ENCODE measurements at places on chromosomes 4 and X. TPM values are rescaled to one million over a fixed set of nuclear protein-coding genes. Genes with fewer than 3 reads are reported as not detected.

Gene PLP2
- total RNA-seq, result 231 TPM

Gene ASB12
- total RNA-seq, result not detected

Gene NUDT10
- not detected for total RNA-seq

Gene SHROOM2
- 1.7 TPM for total RNA-seq

Gene ATOH1
- not detected for total RNA-seq

Gene DDIT4L
- 1.9 TPM for total RNA-seq

Gene CRMP1
- total RNA-seq, result not detected

- peaks cover 17% of the 10 kb centered on the region for H3K27me3 ChIP-seq
- no peak overlapping the region for H3K4me3 ChIP-seq
- H3K27ac ChIP-seq, result no peak overlapping the region
- no peaks in the 10 kb centered on the region for H3K36me3 ChIP-seq
Measured at GRCh38 chr4:6660430-6660829, 19.9 kb downstream of the MRFAP1 start.

- no peak overlapping the region for H3K27ac ChIP-seq
- H3K4me3 ChIP-seq, result no peak overlapping the region
- no peak for DNase-seq
- H3K36me3 ChIP-seq, result no peaks in the 10 kb centered on the region
Measured at GRCh38 chr4:10023806-10024205, 2.5 kb upstream of the SLC2A9 start.

GRCh38 chrX:11757719-11758399 lies at the start of gene MSL3:
Gene MSL3 (plus strand): TSS chrX:11758237. CDS start chrX:11758264, 27 bp downstream.
- H3K36me3 ChIP-seq, result no peaks in the 10 kb centered on the region
- peak within 1 kb of the TSS; percentile 95 for H3K4me3 ChIP-seq
- H3K4me1 ChIP-seq, result peaks cover 27% of the 10 kb centered on the region
- no peaks in the 10 kb centered on the region for H3K27me3 ChIP-seq

DNA sequence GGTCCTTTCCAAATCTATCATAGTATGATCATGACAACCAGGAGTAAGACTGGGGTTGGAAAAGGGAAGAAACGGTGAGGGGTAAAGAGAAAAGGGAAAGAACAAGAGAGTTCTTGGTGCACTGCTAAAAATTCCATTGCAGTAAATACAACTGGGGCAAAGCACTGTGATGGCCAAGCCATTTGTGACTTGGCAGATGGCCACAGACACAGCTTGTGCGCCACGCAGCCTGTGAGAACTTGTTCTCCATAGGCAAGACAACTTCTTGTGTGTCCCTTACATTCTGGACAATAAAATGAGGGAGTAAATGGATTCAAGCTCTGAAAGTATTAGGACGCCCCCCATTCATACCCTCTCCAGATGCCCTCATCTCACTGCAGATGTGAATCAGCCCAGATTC lies 10.9 kb downstream of the MFAP3L start:
- H3K4me1 ChIP-seq, result peaks cover 21% of the 10 kb centered on the region
- no peak overlapping the region for H3K27ac ChIP-seq
- peaks cover 16% of the 10 kb centered on the region for H3K27me3 ChIP-seq

Measured in HFFc6 (cell line).